Fibroblast of skin of left biceps (primary cell): ENCODE measurements at places on chromosomes 1 and 21.
A peak's percentile ranks its signal among the peaks of the same experiment; 100 is the strongest.

DNA sequence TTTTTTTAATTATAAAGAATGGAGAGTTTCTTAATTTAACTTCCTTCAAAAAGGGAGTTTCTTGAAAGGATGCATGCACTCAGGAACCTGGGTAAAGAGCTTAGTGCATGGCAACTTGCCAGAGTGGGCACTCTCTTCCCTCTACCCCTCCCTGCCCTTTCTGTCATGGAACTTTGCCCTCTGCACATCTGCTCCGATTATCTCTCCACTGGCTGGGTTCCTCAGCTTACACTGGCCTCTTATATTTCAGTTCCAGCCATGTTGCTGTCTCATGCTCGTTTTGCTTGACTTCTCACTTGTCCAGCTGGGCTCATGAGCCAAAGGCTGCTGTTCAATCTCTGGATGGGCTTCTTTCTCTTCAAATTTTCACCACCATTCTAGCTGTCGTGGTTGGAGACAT, 87.0 kb downstream of the NCAM2 start:
- DNase-seq: no peak

DNA sequence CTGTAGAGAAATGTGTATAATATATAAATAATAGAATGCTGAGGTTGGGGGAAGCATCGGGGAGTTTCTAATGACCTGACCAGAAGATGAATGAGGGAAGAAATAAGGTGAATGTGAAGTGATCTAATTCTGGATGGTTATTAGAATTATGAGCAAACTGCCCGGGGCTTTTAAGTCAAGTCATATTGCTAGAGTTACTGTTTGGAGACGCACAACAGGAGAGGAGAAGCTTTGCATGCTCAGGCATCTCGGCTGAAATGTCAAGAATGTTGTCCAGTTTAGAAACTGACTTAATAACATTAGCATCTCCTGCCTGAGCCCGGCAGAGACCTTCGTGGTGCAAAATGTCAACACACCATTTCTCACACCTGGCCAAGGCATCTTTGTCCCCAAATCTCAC, 119.1 kb downstream of the RRAGC start:
- DNase-seq: no peak

DNA sequence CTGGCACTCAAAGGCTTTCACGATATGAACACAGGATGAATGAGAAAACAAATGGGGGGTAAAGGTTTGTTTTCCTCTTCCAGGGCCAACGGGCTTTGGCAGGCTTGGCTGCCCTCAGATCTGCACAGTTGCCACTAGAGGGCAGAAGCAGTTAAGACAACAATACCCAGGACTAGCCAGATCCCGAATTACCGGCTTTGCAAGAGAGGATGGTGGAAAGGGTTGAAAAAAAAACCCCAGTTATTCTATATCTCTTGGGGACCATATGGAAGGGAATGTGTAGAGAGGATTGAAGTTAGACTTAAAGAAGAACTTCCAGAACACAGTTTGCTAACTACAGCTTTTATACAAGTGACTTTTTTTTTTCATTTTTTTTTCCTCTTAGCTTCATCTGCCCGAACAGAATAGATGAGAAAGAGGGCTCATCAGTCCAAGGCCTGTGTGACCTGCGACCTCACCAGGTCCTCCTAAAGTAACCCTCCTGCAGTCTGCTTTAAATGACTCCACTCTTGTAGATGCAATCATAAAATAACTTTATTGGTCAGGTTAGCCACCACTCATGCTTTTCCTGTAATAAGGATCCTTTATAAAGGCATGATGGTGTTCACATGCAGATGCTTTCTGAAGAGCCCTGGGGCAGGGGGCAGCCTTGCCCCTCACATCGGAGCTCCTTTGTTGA, 10.7 kb downstream of the FMOD start:
- peak; percentile 56 for DNase-seq

- no peak for DNase-seq
These were observed 1.4 kb downstream of the PFKFB2 start for GRCh38 chr1:207054491-207054890.

DNA sequence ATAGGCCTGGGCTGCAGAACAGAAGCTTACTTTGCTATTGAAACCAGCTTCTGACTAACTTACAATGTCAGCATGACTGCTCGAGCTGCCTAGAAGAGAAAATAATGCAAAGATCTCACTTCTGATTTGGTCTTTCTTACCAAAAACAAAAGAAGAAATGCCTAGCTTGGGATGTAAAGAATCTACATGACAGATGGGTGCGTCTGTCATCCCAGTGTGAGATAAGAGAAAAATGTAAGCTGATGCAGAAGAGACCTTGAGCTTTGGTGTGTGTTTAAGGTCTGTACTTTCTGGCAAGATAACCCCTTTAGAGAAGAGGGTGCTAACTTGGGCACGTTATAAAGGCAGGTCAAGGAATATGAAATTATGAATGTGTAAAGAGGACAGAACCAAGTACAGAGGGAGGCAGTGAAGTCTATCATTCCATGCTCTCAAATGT, 3.6 kb downstream of the FAM20B start:
- no peak for DNase-seq

- DNase-seq: no peak
These were observed 21.2 kb downstream of the CYP4B1 start for GRCh38 chr1:46820076-46820475.

DNA sequence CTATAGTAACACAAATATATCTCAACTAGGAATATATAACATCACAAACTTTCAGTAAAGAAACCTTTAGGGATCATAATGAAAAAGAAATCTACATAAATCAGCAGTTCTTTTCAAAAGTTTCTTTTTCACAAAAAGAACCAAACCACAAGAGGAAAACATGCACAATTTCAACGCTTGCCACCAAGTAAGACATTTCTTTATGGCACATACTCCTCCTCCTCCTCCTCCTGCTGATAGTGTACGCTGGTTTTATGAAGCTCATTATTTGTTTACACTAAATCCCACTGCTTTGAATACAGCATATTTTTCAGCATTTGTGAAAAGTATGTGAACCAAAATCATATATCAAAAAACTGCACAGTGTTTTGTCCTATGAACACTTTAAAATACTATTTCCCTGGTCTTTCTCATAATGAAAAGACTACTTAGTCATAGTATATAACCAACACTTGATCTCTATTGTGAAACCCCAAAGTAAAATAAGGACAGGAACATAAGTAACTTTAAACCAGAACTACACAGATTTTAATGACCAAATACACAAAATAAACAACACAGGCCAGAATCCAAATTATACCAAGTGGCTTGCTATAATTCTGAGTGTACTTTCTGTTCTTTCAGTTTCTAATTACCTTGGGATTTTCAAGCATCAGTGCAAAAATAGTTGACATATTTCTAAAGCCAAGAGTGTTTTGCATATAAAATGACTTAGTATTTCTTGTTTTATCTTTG, 184.2 kb downstream of the EIF4G3 start:
- no peak for DNase-seq

DNA sequence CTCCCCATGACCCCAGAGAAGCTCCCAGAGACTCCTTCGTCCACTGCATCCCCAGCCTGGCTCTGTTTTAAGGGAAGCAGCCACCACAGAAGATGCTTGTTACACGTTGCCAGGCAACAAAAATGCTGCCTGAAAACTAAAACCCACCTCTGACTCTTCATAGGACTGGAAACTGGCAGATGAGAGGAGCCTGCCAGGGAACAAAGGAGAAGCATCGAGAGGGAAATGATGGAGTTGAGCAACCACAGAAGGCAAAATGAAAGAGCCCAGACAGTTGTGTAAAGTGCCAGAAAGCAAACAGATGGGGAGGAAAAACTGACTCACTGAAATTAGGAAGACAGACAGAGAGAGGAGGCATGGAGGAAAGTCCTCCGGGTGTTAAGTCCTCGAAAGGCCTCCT, 118.4 kb downstream of the KCNN3 start:
- no peak for DNase-seq

GRCh38 chr1:188825471-188825870, 1652.2 kb downstream of the BRINP3 start:
- DNase-seq: no peak

- DNase-seq: no peak
These were observed 101.8 kb downstream of the PCNX2 start for GRCh38 chr1:233193741-233194140.

- no peak for DNase-seq
These were observed 19.4 kb downstream of the HSD11B1 start for GRCh38 chr1:209723756-209724693.

GRCh38 chr1:161158316-161159010, 837 bp upstream of the USP21 start:
- DNase-seq: no peak

DNA sequence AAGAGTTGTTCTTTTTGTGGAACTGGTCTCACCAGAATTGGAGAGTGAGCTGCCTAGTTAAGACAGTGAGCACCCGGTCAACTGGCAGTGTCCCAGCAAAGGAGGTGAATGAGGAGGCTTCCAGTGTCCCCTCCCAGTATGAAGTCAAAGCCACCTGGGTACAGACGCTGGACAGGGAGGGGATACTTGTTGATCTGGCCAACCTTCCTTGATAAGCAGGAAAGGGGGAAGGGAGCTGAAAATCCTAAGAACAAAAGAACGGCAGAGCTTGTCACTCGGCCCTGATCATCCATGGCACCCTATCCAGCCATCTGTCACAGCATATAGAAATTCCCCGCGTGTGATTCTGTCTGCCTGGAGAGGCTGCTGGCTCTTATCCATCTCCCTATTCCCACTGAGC, 91.5 kb downstream of the SSBP3 start:
- no peak for DNase-seq

DNA sequence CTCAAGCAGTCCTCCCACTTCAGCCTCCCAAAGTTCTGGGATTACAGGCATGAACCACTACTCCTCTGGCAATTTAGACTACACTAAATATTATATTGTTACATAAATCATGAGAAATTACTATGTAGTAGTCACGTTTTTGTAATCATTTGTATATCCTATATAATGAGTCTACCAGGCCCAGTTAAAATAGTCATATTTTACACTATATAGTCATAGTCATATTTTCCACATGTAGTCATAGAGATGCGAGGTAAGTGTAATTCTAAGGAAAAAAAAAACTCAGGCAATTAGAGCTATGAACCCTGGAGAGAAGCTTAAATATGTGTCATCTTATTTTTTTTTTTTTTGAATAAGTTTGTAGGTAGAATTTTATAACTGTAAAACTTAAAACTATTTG, 90.0 kb downstream of the FNBP1L start:
- no peak for DNase-seq

- no peak for DNase-seq
These were observed 13.7 kb downstream of the ZMYM4 start for GRCh38 chr1:35282172-35282571.

DNA sequence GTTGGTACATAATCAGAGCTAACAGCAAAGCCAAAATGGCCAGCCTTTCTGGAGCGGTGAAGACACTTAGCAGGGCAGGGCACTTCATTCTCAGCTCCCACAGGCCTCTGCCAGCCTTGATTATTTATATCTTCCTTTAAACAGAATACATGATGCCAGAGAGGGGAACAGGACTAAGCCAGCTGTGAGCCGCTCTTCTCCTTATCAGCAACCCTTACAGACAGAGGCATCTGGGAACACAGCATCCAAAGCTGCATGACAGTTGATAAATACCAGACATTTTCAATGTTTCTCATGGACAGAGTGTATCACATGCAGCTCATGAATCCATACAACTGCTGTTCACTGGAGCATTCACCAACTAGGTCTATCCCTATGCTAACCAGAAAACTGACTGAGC, 29.1 kb downstream of the DNAJC11 start:
- DNase-seq: no peak

GRCh38 chr1:180920702-180921101, 8.0 kb downstream of the KIAA1614 start:
- DNase-seq: no peak

DNA sequence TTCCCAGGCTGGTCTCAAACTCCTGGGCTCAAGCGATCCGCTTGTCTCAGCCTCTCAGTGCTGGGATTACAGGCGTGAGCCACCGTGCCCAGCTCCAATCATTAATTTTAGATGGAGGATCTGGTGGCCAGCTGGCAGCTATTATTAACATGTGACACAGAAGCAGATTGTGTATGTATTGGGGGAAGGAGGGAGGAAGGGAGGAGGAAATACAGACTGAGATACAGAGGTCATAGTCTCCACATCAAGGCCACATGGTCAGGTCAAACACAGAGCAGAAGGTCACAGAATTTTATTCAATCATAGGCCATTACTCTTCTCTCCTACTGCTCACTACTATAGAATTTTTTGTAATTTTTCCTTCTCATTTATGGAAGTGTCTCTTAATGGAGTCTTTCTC, 57.9 kb upstream of the ADORA3 start:
- DNase-seq: no peak

GRCh38 chr21:45109831-45110492, 35.6 kb downstream of the ADARB1 start:
- no peak for DNase-seq

DNA sequence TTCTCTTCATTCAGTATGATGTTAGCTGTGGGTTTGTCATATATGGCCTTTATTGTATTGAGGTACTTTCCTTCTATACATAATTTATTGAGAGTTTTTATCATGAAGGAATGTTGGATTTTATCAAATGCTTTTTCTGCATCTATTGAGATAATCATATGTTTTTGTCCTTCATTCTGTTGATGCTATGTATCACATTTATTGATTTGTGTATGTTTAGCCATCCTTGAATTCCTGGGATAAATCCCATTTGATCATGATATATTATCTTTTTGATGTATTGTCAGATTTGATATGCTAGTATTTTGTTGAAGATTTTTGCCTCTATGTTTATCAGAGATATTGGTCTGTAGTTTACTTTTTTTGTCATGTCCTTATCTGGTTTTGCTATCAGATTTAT, 20.9 kb upstream of the GPR161 start:
- DNase-seq: no peak

- DNase-seq: no peak
These were observed 10.4 kb downstream of the KLHDC7A start for GRCh38 chr1:18491168-18491567.

DNA sequence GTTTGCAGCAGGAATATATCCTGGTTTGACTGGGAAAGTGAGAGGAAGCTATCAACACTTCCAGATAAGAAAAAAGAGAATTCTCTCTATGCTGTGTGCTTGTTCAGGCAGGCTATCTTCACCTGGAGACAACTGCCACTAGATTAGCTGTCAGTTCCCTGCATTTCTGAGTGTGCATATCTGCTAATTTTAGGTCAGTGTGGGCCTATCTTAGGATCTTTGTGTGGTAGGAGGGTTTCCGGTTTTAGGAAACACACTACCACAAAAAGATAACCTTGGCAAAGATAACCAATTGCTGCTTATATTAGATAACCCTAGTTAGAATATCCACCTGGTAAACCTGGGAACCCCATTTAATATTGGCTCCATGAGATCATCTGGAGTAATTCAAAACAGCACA, 22.5 kb upstream of the GBP5 start:
- DNase-seq: no peak

DNA sequence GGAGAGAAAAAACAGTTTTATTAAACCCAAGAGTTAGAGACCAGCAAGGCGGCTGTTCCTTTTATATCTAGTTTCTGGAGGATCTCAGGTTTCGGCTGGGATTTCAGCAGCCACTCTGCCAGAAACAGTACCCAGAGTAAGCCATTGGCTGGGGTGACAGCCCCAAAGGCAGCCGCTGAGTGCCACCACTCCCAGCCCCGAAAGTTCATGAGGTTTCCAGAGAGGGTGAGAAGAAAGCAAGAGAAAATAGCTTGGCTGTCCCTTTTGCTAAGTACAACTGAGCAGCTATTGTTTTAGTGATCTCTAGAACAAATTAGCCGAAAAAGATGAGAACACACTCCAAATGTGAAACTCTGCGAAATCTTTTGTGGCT, 1.2 kb downstream of the SH3BGR start:
- no peak for DNase-seq
